ENCODE measurements at places on chromosomes 6 and 20. TPM values are rescaled to one million over a fixed set of nuclear protein-coding genes. Genes with fewer than 3 reads are reported as not detected.
A peak's percentile ranks its signal among the peaks of the same experiment; 100 is the strongest.

GSTA1 gene
- not detected for total RNA-seq

EYA4 gene
- 15.4 TPM for total RNA-seq

PLG gene
- total RNA-seq = not detected

LAMP5 gene
- not detected for total RNA-seq

FAM209B gene
- total RNA-seq = 0.47 TPM

LTA gene
- total RNA-seq = not detected

DNA sequence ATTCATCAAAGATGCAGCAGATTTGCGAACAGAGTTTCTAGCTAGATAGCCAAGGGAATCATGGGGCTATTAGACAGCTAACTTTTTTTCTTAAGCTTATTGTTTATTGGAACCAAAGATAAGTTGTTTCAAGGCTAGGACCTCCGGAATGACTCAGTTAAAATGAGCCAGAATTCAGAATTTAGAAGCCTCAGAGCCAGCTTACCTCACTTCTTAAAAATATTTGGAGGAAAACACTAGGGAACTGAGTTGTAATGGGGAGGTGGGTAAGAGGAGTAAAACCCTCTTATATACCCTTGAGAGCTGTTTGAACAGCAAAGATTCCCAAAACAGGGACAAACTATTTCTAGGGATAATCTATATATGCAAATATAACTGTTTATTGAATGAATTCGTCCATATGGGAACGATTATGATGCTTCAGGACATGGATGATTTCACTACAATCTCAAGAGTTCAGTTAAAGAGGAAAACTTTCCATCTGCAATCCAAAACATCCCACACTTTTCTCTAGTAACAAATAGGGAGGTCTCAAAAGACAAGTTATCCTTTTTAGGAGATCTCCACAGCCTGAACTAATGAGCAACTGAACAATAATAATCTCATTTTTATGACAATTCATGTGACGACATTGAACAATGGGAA, 12.6 kb upstream of the CARMIL1 start:
- no peak for DNase-seq

GRCh38 chr20:62595491-62595890, 46.8 kb upstream of the SLCO4A1 start:
- peak; percentile 57 for DNase-seq

DNA sequence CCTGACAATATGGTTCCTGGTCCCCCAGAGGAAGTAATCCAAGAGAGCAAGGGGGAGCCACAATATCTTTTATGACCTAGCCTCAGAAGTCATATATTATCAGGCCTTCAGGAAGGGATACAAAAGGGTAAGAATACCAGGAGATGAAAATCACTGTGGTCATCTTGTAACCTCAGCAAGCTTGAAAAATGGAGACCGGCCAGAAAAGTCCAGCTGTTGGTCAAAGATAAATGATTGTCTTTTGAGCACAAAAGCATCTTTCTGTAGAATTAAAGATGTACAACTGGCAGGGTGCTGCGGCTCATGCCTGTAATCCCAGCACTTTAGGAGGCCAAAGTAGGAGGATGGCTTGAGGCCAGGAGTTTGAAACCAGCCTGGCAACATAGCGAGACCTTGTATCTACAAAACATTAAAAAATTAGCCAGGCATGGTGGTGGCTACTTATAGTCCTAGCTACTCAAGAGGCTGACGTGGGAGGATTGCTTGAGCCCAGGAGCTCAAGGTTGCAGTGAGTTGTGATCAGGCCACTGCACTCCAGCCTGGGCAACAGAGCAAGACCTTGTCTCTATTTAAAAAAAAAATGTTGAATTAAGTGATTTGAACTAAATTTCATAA, 118.0 kb upstream of the MARCKS start:
- DNase-seq = no peak

DNA sequence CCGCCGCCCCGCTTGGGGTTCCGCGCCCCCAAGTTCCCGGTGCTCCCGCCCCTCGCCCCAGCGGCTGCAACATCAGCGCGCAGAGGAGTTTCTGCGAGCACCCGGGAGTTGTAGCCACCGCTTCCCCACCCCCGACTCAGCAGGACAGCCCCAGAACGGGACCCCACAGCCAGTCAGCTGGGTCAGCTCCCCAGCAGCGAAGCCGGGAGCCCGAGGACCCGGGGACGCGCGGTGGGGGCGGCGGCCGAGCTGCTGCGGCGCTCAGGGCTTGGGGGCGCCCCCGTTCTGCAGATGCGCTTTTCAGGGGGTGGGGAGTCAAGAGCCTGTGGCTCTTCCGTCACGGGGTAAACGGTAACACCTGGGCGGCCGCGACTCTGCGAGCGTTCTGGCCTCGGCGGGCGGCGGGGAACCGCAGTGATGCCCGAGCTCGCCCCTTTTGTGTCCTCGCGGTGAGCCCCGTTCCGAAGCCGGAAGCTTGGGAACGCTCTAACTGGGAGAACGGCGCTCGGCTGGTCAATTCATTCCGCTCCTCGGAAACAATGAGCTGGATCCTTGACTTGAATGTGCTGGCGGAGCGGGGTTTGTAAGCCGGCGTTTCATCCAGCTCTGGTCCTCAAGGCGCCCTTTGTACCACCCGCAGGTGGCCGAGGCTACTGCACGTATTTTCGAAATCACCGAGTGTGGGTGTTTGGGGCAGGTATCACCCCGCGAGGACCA, 774 bp downstream of the PLEKHG1 start:
- DNase-seq = peak; percentile 47

DNA sequence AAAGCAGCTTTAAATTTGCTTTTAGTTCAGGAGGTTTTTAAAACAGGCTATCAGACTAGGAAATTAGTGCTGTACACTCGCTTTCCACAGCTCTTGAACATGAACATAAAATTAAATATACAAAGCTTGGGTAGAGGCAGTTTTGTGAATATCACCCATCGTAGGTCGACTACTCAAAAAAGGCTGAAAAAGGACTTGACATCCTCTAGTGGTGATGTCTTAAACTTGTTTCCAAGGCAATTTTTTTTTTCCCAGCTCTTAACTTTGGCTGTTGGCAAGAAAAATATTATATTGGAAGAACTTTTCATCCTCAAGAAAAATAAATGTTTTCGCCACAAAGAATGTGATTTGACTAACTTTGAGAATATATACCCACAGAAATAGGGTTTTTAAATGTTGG, 2.9 kb downstream of the MAP7 start:
- no peak for DNase-seq

DNA sequence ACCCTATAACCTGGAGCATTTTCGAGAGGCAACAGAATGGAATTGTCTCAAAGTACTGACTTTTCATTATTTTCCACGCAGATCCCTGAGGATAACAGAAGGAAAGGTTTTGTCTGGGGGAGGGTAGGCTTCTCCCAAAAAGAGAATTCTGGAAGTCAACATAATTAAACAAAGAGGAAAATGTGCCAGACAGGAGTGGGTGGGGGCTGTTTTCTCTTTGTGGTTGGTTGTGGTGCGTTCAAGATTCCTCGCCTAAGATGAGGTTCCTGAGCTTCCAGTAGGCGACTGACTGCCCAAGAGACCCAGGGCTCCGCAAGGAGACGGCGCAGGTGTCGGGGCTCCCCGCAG, 70.4 kb downstream of the SOX4 start:
- no peak for DNase-seq

GRCh38 chr6:144873623-144874378, 588.7 kb downstream of the UTRN start:
- no peak for DNase-seq

GRCh38 chr6:89209457-89209856, 7.7 kb downstream of the GABRR1 start:
- DNase-seq = no peak

All from left ventricle myocardium inferior (tissue), 1 donor.